Activated effector memory CD4-positive, alpha-beta T cell treated with anti-CD3 and anti-CD28 coated beads, Interleukin-2, amount 50 U/mL, for 16 hours (primary cell): ENCODE measurements at places on chromosomes 3 and 15.

DNA sequence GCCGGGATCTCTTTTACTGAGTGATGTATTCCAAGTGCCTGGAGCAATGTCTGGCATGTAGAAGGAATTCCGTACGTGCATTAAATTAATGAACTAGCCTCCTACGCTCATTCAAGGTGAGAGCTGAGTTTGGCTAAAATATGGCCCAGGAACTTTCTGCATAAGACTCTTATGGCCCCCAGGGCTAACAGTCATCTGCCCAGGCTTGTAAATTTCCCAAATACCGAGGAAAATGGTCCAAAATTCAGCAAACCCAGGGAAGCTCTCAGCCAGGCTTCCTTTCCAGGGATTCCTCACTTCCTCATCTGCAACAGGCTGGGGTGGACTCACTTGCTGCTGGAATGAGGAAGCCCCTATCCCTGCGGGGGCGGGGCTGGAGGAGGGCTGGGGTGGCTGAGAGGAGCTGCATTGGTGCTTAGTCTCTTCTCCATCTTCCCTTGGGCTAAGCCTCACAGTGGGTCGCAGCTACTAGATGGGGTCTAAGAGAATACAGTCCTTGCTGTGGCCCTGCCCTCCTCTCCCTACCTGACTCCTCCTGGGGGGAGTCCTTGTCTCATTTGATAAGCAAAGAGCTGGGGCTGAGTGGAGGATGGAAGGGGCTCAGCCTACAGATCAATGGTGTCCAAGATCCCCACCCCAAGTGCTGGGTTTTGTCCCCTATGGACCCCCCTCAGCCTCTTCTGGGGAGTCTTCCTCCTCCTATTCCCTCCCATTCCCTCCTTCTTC, 28.5 kb upstream of the APOD start:
- DNase-seq = peak; percentile 59

- no peak for DNase-seq
These were observed 267.1 kb downstream of the LRTM1 start for GRCh38 chr3:54660714-54661132.

DNA sequence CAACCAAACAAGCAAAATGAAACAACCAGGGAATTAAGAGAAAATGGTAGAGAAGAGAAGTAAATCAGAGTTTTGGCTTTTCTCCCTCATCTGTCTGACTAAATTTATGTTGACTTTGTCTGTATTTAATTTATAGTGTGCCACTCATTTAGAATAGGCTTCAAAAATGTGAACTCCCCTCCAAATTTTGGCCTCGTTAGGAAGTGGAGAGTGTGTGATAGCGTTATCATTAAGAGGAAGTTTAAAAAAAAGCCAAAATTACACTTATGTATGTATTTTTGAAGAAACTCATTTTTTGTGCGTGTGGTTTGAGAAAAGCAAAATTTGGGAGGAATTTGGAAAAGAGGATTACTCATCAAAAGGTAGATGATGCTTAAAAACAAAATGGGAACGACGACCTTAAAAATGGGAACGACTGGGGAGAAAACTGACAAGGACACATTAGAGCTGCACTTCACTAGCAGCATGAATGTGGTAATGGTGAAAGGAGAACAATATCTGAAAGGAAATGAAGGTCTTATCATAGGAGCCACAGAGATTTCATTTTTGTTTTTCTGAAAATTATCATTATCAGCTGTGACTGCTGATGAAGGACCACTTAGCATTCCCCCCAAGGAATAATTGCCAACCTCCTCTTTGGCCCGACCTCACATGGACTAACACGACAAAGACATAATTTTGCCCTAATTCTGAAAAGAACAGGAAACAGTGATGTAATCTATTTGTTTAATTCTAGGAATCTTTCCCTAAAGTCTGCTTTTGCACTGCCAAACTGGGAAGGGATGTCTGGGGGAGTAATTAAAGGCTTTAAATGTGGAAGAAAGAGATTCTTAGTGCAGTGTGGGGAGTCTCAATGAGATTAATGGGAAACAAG, 163.2 kb upstream of the P2RY1 start:
- DNase-seq = no peak

- DNase-seq = no peak
These were observed 91.1 kb upstream of the TPM1 start for GRCh38 chr15:62951481-62951880.

DNA sequence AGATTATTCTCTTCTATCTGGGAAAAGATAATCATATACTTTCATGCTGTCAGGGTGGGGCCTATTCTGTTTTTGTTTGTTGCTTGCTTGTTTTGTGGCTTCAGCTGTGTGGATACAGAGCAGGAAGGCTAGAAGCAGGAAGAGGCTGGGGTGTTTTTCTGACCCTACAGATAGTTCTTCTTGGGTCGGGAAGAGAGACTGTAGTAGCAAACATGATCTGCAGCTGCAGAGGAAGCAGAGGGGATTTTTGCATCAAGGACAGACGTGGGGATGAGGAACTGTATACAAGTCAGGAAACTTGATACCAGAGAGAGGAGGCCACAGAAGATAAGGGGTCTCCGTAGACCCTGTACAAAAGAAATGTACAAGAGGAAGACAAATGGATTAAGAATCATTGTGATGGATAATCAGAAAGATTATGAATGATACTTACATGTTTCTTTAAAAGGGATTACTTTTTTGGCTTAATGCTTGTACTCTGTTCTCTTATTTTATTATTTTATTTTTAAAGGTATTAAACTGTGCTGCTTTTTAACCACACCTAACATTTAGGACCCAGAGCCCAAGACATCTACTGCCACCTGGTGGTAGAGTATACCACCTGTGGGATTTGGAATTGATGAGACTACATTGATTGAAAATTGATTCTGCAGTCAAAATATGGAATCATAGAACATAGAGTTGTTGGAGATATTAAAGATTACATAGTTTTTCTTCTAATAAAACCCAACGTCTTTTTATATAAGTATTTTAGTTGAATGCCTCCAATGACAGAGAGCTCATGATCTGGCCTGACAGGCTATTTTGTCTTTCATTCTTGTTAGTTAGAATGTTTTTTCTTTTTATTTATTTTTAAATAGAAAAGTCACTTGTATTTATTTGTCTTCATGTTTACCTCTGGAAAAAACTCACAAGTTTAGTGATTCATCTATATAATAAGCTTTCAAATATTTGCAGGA, 87.3 kb upstream of the ROPN1 start:
- DNase-seq = no peak

GRCh38 chr3:105842943-105843342, 25.9 kb downstream of the CBLB start:
- no peak for DNase-seq

DNA sequence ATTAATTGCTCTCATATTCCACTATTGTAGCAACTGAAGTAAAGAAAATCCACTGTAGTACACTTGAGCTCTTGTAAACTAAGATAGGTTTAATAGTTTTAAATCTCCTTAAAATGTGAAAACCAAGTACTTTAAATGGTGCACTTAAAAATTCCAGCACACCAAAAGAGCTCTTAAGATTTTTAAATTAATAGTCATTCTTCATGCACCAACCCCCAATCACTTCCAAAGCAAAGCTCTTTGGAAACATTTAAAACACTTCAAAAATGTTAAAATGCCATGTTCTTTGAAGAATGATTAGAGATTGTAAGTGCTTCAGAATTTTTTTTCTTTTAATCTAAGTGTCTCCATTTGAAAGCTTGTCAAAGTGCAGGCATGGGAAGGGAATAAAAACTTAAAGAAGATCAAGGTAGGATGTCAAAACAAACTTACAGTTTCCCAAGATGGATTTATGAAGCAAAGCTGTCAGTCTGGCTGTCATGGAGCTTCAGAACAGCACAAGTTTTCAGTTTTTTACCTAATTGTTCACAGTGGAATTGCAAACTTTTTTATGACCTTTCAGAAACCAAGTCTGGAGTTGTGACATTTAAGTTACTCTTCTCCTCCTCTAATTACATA, 84.3 kb downstream of the ARPP21 start:
- no peak for DNase-seq

- DNase-seq = no peak
These were observed 19.8 kb downstream of the MESP1 start for GRCh38 chr15:89731275-89731674.

DNA sequence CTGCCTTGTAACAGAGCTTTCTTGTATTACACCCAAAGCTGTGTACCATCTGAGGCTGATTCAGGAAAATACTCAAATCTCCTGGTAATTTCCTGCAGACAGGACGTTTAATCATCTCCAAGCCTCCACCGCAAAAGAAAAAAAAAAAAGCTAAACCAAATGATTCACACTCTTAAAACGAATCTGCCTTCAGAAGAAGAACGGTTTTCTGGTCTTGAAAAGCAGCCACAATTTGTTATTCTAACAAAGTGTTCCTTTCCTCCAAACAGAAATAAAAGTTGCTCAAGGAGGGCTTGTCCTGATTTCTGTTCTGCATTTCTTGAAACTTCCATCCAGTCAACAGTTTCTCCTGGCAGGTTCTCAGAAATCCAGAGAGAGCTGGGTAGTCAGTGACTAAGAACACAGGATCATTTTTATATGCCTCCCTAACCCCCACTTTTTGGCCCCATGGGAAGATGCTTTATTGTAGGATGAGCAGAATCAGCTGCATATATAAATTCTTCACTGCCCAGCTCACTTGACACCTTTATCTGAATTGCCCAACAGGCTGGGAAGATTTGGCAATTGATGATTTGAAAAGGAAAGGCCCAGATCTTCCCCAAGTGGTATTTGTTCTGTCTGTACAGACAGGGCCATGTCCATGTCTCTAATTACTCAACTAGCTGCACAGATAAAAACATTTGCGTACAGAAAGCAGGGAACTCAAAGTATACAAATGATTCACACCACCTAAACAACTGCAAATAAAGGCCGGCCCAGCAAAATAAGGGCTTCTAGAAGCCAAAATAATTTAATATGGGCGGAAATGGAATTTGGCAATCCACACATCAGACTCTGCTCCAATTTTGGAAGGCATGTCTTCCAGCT, 41.0 kb upstream of the PRICKLE2 start:
- no peak for DNase-seq

DNA sequence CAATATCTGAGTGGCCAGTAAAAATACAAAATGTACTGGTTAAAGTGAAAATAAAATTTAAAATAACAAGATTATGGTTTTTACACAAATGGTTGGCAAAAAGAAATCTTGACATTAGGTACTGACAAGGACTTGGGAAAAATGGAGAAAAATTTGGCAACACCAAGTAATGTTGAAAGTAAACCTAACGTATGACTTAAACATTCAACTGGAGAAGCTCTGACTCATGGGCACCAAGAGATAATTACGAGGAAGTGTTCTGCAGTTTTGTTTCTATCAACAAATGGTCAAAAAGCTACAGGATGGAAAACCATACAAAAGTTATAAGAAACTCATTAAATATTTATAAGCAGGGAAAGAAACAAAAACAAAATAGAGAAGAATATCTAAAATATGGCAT, 177.7 kb downstream of the ZNF385D start:
- no peak for DNase-seq

DNA sequence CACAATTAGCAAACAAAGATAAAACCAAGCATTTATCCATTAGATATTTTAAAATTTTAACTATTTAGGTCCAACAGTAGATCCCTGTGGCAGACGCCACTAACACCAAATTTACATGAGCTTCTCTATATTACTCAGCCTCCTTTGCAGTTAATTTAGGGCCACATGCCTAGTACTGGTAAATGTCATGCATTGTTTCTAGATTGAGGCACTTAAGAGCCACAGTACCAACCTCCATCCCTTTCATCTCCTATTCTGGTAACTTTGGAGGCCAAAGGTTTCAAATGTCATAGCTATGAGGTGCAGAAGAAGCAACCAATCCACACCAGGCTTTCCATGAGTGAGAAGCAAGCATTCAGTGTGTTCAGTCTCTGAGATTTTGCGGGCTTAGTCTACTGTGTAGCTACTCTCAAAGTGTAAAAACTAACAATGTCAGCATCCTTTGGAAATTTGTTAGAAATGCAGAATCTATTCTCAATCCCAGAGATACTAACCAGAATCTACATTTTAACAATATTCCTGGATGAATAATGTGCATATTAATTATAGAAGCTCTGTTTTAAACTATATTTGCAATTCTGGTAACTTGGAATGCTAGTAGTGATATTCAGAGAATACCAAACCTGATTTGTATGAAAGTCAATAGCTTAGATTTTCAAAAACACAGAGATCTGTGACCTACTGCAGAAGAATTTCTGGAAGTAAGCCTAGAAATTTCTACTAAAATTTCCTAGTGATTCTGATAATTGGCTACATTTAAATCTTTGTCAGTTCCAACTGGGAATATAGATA, 206.3 kb upstream of the CD96 start:
- DNase-seq = no peak

GRCh38 chr15:85284497-85284896, 95.9 kb upstream of the AKAP13 start:
- DNase-seq = no peak

DNA sequence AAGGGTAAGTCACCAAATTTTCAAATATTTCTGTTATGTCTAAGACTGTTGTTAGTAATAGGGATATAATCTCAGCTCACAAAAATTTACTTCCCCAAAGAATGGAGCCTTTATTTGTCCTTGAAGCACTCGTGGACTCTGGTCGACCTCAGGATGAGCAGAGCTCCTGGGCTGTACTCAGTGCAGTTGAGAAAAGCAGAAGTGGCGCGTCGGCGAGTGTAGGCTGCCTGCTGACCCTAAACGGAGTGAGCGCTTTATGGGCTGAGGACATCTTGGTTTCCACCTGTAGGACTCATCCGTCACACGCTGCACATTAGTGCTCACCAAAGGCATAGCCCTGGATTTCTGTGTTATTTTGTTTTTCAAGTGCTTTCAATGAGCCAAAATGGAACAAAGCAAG, 11.0 kb downstream of the GABRA5 start:
- no peak for DNase-seq

DNA sequence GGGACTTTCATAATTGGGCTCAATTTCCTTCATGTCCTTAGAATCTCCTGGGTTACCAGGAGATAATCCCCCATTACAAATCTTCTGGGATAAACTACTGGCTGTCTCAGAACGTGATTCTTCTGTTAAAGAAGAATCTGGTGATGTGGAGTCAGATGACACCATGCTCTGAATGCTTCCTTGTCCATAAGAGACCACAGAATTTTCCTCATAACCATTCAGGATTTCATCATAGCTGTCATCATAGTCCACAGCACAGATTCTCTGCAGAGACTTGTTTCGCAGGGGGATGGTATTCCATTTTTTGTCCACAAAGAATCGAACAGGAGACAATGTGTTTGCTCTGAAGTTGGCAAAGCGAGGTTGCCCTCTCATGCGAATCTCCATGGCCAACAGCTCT, 109.8 kb upstream of the TSPAN3 start:
- DNase-seq = no peak

- DNase-seq = no peak
These were observed 125.7 kb downstream of the STAG1 start for GRCh38 chr3:136626493-136626892.
